ENCODE measurements at places on chromosomes 4 and X.
A peak's percentile ranks its signal among the peaks of the same experiment; 100 is the strongest.

- no peak for DNase-seq
Measured at GRCh38 chr4:5014007-5014682, 5.1 kb downstream of the CYTL1 start.

DNA sequence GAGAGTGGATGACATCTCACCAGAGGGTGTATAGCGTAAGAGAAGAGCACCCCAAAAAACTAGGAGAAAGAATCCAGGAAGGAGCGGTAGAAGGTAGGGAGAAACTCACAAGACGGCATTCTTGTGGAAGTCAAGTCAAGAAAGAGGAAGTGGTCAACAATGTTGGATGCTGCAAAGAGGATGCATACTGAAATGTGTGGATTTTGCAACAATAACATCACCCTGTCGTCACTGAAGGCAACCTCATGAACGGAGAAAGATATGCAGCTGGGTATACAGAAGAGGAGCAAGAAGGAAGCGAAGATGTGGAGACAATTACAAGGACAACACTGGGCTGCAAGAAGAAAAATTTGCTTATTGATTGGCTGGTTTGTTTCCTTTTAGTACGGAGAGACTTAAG, 11.4 kb upstream of the TAPT1 start:
- no peak for DNase-seq

GRCh38 chr4:183621875-183622274, 37.1 kb downstream of the RWDD4 start:
- no peak for DNase-seq

DNA sequence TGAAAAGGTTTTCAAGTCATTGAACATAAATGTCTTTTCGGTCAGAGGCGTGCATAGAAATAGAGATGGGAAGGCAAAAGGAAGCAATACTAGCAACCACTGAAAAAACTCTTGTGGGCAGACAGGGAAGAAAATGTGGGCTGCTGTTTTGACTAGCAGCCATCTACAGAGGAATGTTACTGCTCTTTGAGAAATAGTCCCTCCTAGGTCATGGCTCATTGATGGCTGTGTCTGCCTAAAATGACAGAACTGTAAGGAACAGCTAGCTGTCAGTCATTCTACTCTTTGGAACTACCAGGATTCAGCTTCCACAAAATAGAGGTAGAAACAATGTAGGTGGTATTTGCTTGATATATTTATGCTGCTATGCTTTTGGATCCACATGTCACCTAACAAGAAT, 26.9 kb upstream of the TMPRSS11B start:
- DNase-seq = no peak

DNA sequence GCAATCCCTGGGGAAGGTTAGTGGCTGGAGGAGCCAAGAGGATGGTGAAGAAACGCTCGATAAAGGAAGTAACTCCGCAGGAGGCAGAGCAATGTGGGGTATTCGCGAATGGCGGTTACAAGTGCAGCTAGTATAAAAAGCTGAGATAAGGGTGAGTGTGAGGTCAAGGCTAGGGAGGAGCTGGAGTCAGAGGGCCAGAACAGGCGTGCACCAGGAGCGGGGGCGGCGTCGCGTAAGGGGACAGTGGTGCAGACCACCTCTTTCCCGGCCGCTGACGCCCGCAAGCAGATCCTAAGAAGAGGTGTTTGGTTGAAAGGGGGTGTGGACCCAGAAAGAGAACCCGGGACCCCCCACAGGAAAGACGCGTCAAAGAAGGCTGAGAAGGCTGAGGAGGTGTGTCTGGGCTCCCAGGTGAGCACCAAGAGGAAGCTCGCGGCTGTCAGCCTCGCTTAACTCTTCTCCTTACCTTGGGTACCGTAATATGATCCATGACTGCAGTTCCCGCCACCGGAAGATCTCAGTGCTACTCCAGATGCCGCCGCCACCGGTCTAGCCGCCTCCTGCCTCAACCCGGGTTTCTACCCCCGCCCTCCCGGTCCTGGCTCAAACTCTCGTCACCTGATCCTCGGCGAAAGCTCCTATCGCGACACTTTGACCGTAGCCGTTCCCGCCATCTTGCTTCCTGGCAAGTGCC, at the start of gene MTMR8:
MTMR8 (minus strand) TSS at position 579 of the 694 bp plus-strand sequence; CDS start at position 490, 89 bp downstream.
- DNase-seq = peak; percentile 42

DNA sequence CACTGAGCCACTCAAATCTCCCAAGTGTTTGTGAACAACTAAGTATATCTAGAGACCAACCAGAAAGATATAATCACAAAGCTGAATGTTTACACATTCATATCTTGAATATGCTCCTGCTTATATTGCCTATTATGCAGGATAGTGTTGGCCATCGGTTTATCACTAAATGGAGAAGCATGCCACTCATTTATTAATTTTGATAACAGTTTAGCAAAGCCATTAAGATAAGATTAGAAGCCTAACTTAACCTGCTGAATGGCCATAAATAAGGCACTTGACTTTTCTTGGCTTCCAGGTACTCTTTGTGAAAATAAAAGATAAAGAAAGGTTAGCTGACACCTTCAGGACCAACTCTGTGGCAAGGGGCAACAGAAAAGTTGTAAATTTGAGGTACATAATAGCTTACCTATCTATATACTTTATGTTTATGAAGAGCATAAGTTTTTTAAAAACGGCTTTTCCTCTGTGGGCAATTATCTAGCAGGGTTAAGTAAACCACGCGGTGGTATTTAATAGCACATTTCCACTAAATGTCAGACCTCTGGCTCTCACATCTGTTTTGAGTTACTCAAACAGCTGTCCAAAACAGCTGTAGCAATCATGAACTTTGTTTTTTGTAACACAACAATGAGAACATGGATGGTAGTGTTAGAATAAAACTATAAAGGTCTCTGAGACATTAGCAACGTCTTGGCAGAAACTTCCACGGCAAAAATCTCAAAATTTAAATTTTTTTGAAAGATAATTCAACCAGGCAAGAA, 58.8 kb upstream of the FTHL17 start:
- no peak for DNase-seq

DNA sequence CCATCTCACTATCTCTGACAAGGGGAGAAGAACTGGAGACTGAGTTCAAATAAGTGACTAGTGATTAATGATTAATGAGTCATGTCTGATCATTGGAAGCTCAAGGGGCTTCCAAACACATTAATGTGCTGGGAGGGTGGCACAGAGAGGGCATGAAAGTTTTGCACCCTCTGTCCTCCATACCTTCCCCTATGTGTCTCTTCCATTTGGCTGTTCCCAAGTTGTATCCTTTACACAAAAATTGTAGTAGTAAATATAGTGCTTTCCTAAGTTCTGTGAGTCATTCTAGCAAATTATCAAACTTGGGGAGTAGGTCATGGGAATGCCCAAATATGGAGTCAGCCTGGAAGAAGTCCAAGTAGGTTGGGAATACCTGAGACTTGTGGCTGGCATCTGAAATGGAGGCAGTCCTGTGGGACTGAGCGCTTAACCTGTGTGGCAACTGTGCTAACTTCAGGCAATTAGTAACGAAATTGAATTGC, 4.1 kb upstream of the FAM200B start:
- DNase-seq = no peak

- DNase-seq = no peak
Measured at GRCh38 chr4:83546786-83547185, 10.9 kb downstream of the GPAT3 start.

DNA sequence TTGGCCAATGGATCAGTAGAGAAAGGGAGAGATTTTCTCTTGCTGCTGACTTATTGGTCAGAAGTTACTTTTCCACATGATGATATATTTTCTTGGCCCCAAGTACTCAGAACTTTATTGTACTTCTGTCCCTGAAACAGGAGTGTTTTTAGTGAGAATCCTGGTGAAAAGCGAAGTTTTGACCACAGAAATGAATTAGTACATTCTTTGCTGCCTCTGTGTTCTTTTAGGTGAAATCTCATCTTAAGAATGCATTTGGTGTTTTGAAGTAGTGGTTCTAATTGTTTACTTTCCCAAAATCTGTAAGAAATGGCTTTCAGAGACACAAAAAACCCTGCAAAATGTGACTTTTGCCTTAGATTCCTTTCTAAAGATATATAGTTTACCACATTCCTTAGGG, 240.4 kb downstream of the FRMPD4 start:
- no peak for DNase-seq

GRCh38 chr4:179804440-179804839, 2362.2 kb upstream of the AGA start:
- DNase-seq = no peak

DNA sequence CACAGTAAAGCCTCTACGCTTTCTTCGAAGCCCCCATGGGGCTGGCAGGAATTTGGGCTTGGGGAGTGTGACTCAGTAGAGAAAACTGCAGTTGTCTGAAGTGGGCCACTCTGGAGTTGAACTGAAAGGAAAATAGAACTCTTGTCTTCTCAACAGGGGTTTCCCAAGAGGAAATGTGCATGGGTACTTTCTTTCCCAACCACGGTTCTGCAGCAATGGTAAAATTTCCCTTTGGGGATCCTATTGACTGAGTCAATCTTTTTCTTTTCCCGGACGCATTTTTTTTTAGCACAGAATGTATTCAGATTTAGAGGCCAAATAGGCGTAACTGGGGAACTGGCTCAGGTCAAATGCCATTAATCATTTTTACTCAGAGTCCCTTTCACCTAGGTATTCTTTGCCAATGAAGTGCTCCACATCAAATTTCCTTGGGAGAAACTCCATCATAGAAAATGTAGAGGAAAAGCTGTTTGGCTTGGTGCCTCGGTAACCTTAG, 269.3 kb downstream of the STIM2 start:
- no peak for DNase-seq

- DNase-seq = peak; percentile 67
Measured at GRCh38 chr4:6974138-6974848, 64.7 kb downstream of the TBC1D14 start.

DNA sequence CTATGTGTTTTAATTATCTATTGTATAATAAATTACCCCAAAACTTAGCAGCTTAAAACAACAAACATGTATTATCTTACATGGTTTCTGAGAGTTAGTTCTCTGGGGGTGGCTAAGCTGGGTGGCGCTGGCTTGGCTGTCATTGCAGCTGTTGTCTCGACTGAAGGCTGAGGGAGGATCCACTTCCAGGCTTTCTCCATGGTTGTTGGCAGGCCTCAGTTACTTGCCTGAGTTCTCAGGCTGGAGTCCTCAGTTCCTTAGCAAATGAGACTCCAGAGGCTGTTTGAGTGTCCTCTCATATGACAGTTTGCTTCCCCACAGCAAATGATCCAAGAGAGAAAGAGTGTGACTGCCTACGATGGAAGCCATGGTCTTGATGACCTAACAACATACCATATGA, 23.5 kb upstream of the GALNT7 start:
- no peak for DNase-seq

- no peak for DNase-seq
Measured at GRCh38 chr4:123232439-123232838, 164.2 kb upstream of the SPRY1 start.

DNA sequence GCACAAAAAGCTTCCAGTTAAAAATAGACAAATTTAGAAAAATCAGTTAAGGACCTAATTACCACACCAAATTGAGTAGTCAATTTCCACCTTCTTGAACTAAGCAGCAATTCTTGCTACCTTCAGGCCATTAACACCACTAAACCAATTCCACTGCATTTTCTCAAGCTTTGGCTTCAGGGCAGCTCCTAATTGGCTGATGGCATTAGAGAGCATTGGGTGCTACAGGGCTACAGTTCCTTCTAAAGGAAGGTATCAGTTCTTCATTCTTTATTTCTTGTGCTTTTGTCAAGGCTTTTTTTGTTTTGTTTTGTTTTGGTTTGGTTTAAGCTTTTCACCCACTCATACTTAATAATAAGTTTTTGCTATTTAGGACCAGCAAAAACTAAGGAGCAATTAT, 90.2 kb upstream of the FAM241A start:
- DNase-seq = no peak

DNA sequence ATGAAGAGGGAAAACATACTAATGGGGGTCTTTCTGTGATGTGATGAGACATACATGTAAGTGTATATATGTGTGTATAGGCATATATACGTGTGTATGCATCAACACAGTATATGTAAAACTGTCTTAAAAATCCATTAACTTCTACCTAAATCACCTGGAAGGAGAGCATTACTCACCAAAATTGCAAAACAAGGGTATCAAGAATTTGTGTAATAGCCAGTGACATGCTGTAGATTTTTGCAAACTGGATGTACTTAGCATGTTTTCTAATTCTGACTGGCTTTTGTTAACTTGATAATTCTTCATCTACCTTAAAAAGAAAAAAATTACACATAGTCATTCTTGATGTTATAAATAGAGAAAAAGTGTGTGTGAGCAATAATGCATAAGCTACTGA, 104.7 kb downstream of the PRRG1 start:
- DNase-seq = no peak

- no peak for DNase-seq
Measured at GRCh38 chr4:108890484-108890881, 127.6 kb upstream of the ETNPPL start.

GRCh38 chr4:182553653-182554052, 310.5 kb downstream of the TENM3 start:
- no peak for DNase-seq

- no peak for DNase-seq
Measured at GRCh38 chrX:132775263-132775823, 183.1 kb downstream of the HS6ST2 start.

DNA sequence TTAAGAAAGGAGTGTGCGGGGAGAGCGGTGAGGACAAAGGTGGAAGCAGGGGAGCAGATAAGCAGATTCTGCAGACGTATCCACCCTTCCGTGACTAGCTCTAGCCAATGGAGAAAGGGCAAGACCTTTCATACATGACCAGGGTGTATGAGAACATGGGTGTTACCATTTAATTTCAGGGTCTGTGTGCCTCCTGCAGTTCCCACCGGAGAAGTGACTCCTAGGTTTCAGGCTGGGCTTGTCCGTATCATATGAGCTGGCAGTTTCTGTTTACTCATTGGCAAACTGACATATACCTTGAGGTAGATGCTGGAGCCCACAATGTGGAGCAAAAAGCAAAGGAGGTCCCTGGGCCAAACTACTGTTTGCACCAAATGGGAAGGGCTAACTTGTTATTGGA, 6.8 kb downstream of the RBM47 start:
- DNase-seq = no peak

DNA sequence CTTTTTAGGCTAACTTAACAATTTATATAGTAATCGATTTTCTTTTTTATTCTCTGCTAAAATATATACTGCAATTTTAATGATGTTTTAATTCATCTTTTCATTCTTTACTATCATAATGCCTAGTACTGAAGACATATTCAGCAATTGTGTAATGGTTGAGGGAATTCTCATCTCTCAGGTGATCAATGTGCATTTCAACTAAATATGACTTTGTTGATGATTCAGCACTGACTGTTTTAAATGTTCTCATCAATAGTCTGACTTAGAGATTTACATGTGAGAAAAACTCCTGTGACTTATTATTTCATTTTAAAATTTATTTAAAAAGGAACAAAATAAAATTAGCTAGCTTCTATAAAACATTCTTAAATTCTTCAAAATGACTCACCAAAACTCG, 1450.3 kb downstream of the STIM2 start:
- DNase-seq = no peak

DNA sequence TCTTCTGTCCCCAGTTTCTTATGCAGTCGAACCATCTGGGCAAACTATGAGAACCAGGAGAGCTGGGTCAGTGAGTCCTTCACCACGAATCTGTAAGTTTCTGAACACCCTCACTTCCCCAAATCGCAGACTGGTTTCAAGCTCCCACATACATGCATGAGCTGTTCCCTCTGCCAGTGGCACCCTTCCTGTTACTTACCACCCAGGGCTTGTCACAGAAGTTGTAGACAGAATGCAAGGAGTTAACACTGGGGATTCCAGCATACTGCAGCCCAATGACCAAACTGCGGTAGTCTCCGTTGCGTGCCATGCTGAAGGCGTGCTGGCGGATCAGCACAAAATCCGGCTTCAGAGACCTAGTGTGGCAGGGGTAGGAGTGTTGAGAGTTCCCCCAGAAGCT, 14.6 kb downstream of the SYN1 start:
- no peak for DNase-seq
